ENCODE measurements at places on chromosomes 13 and 19.
A peak's percentile ranks its signal among the peaks of the same experiment; 100 is the strongest.

- peak; percentile 43 for DNase-seq
These were observed 9.6 kb upstream of the ZC3H13 start for GRCh38 chr13:46062185-46062584.

- peak; percentile 91 for DNase-seq
These were observed at the start of gene MED26 for GRCh38 chr19:16628183-16628983. Gene MED26, minus strand, starts transcription at chr19:16628204. Its CDS starts 261 bp downstream, at chr19:16627943.

GRCh38 chr19:29760752-29761502, 45.9 kb upstream of the C19orf12 start:
- DNase-seq = no peak

- DNase-seq = no peak
These were observed 71.5 kb downstream of the RUBCNL start for GRCh38 chr13:46315491-46316075.

- peak; percentile 25 for DNase-seq
These were observed 416.2 kb downstream of the DIAPH3 start for GRCh38 chr13:59747529-59747928.

DNA sequence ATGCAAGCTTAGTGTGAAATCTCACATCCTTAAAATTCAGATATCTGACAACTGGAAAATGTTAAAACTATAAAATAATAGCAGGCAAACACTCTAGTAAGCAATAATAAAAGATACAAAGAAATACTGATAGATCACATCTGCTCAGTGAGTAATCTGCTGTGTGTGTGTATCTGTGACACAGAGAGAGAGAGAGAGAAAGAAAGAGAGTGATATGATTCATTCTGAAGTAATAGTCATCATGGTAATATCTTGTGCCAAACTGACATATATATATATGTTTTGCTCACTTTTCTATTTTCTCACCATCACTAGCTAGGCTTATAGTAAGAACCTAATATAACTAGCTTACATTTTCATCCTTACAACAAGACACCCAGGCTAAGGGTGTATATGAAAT, 288.0 kb upstream of the SLITRK6 start:
- no peak for DNase-seq

GRCh38 chr19:1465191-1466016, 13.6 kb downstream of the C19orf25 start:
- DNase-seq = peak; percentile 61

DNA sequence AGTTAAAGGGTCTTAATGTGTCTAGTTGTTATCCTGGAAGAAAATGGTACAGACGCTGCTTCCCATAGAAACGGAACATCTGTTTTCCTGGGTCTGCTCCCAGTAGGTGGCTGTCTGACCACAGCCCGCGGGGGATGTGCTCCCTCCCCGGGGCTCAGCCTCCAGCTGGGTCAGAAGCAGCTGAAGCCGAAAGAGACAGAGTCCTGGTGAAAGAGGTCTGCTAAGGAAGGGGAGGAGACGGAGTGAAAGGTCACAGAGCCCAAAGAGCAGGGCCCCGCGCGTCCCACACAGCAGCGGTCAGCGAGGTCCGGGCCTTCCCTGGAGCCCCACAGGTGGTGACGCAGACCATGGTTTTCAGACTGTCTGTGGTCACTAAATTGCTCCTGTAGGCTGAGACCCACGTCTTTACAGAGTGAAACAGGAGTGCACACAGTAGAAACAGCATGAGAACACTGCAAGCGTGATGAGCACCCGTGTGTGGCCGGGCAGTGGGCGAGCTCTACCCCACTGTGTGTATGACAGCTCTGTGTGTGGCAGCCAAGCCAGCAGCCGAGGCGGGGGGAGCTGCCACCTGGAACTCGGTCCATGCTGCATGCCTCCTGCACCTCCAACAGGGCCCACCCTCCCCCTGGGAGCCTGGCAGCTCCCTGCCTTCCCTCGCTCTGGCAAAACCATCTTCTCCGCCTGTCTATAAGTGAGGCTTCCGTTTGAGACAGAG, 52.0 kb upstream of the C13orf46 start:
- peak; percentile 66 for DNase-seq

DNA sequence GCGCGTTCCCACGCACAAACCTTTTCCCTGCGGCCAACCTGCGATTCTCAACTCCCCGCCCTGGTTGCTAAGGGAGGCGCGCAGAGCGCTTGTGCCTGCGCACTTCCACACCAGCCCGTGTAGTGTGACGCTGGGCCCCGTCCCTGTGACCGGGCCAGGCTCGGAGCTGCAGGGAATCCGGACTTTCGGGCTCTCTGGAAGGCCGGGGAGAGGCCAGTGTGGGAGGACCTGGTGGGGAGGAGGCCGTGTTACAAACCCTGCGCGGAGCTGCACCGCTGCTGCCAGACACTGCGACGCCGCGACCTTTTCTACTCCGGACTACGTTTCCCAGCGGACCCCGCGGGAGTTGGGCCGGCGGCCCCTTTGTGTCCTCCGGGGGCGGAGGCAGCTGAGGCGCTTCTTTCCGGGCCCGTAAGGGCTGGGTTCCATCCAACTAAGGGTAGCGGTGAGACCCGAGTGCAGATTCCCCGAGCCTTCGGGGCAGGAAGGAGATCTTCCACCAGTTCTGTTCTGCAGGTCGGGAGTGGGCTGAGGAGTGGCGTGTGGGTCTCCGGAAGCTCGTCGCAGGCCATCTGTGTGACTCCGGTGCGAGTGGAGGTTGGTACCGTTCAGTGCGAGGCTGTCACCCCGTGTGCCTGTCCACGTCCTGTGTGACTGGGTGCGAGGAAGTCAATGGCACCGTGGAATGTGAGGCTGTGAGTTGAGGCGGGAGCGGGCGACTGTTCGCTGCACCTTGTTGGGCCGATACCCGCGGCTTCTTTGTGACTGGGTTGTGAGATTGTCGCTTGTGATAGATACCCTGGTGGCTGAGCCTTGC, at the start of gene ZNF570:
Gene ZNF570, plus strand, starts transcription at position 396 of the 817 bp plus-strand sequence. CDS start 999 bp downstream, outside the sequence.
- peak; percentile 86 for DNase-seq

DNA sequence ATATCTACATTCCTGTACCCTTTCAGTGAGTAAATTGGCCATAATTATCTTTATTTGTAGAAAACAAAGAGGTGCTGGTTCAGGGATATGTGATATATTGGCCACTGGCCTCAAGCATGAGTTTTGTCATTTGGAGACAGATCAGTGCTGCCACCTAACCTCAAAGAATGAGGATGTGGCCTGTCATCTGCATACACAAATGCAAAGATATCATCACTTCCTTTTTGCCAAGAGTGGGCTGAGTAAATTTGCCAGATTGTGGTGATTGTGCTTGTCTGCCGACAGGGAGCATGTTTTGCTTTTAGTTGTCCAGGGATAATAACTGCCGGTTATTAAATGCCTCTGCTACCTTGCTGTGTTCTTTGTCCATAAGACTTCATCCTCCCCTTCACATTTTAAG, 44.2 kb downstream of the WASF3 start:
- DNase-seq = peak; percentile 73

DNA sequence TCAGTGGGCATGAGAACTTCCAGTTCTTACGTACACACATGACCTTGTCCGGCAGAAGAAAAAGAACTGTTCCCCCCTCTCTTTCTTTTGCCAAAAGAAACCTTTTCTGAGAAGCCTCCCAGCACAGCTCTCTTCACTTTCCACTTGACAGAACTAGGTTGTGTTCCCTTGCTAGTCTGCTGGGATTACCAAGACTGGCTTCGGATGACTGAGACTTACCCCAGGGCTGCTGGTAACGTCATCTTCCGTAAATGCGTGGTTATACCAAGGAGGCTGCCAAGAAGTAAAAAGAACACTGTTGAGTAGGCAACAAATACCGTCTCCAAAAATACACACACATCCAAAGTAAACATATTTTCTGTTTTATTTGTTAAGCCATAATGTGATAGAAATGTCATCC, 908.2 kb downstream of the EFNB2 start:
- DNase-seq = no peak

DNA sequence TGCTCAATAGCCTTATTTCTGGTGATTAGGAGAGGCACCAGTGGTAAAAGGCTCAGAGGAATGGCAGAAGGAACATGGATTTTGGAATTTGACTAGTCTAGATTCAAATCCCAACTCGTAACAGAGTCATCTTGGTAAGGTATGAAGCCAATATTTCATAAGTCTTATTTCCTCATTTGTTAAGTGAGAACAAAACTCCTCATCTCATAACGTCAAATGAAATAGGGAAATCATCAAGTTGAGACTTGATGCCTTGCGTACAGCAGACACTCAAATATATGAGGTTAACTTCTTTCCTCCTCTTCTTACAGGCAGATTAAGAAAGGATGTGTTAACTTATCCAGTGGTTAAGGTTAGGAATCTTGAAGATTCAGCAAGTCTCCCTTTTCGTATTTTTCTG, 189.2 kb downstream of the DLEU7 start:
- DNase-seq = no peak

- no peak for DNase-seq
These were observed 29.4 kb downstream of the ZNRF4 start for GRCh38 chr19:5484398-5485285.

DNA sequence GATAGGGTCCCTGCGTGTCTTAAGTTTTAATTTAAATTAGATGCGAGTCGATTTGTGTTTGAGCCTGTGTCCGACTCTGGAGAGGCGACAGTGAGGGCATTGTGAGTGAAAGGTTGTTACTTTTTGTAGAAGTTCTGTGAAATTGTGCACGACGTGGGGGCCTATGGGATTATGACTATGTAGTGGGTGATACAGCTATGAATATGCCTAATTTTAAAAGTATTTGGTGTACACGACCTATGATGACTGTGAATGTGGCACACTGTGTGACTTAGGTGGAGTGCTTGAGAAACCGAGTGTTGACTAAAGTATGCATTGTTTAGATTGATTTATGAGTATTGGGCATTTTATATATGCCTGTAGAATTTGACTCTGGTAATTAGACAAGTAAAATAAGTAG, 646 bp downstream of the ZNF567 start:
- DNase-seq = no peak

DNA sequence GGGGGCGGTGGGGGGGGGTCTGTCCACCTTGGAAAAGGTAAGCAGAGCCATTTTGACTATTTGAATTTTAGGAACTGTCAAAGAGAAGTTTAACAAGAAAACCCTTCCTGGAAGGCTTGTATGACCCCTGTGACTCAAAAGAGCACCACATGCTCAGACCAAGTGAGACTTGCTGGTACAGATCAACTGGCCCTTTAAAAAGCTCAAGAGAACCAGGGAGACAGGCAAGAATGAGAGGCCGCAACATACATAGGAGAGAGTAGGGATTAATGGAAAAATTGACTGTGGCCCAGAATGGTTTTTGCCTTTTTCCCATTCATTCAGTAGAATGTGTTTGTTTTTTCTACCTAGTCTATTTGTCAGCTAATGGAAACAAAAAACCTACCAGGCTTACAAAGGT, 26.2 kb upstream of the ATP8A2 start:
- no peak for DNase-seq

DNA sequence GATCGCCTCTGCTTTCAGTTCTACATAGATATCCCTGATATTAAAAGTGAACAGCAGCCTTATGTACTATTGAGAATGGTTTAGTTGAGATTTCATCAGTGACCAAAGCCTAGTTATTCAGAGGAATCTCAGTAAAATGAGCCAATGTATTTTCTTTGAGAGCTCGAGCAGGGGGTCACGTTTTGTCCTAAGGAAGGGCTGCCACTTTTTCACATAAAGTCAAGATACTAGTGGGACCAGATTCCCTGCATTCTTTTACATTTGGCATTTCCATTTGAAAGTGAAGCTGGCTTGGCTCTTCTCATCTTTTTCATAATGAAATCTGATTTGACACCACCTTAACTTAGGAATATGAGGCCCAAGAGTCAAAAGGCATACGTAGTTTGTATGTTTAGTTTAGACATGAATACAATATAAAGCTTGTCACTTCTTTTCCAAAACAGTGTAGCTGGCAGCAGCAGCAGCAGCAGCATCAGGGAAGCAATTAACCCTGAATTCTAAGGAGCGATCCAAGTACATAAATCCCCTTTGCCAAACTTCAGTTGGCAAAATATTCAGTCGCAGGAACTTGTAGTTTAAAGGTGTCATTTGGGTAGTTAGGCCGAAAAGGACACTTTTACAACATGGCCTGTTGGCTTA, 1752.2 kb upstream of the PCDH20 start:
- no peak for DNase-seq

GRCh38 chr13:46633416-46633815, 80.4 kb downstream of the LRCH1 start:
- DNase-seq = no peak

- DNase-seq = peak; percentile 19
These were observed 53.9 kb downstream of the OR10H4 start for GRCh38 chr19:16002406-16003384.

GRCh38 chr19:31392464-31392863, 43.2 kb upstream of the TSHZ3 start:
- no peak for DNase-seq

GRCh38 chr13:109436055-109436622, 350.2 kb downstream of the IRS2 start:
- DNase-seq = no peak

DNA sequence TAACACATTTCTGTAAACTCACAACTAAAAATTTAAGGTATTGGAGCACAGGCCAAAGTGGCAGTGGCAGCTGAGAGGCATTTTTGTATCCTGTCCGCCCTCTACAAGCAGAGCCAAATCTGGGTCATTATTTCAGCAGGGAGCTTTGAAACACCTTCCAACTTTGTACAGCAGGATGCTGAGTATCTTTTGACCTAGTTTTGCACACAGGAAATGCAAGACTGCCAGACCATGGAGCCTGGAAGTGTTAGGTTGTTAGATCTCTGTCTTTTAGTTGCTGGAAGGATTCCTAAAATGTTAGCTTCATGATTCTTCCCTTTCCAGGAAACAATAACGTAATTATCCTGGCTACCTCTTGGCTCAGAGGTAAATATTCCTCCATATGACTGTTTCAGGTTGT, 148.6 kb upstream of the ATXN8OS start:
- DNase-seq = no peak
